CD8-positive, alpha-beta memory T cell (primary cell): ENCODE measurements at places on chromosomes 5 and 9. TPM values are rescaled to one million over a fixed set of nuclear protein-coding genes. Genes with fewer than 3 reads are reported as not detected.

The FYB1 gene
- total RNA-seq, result 75.9 TPM

The FOXI1 gene
- total RNA-seq, result not detected

The TRIM7 gene
- total RNA-seq, result 2.2 TPM

The ANKRD18B gene
- 0.92 TPM for total RNA-seq

The HTR1A gene
- total RNA-seq, result not detected

The MYOZ3 gene
- total RNA-seq, result not detected

The ANKRD34B gene
- not detected for total RNA-seq

The PFN3 gene
- not detected for total RNA-seq

The KIF24 gene
- total RNA-seq, result 6.7 TPM

The SFXN1 gene
- 366 TPM for total RNA-seq

The SMIM32 gene
- total RNA-seq, result not detected

The ANKRD31 gene
- total RNA-seq, result 0.64 TPM

The TRIM36 gene
- total RNA-seq, result 0.58 TPM

The PAM gene
- total RNA-seq, result 59.8 TPM

The IRX2 gene
- not detected for total RNA-seq

The ORM2 gene
- not detected for total RNA-seq

DNA sequence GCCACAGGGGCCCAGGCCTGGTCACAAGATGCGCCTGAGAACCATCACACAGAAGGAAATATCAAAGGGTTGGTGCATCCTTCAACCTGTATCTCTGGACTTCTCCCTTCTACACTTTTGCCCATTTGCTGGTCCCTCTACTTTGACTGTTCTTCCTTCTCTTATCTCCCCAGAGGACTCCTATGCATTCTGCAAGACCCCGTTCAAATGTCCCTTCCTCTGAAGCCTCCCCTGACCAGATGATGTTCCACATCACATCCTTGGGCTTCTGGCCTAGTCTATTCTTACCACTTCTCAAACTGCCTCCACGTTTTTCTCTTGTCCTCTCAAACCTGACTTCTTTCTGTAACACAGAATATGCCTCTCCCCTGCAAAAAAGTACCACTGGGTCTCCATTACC, 34.3 kb downstream of the STK10 start:
- H3K4me3 ChIP-seq, result no peak overlapping the region
- DNase-seq, result no peak
- H3K27ac ChIP-seq, result no peak overlapping the region

GRCh38 chr9:136019041-136019680, 58.0 kb upstream of the UBAC1 start:
- no peak for DNase-seq
- no peak overlapping the region for H3K27ac ChIP-seq
- H3K27me3 ChIP-seq, result no peaks in the 10 kb centered on the region
- H3K36me3 ChIP-seq, result no peaks in the 10 kb centered on the region
- H3K4me3 ChIP-seq, result no peak overlapping the region
- no peaks in the 10 kb centered on the region for H3K4me1 ChIP-seq

GRCh38 chr5:112958093-112959088, 18.2 kb upstream of the DCP2 start:
- H3K36me3 ChIP-seq, result no peaks in the 10 kb centered on the region
- no peak for DNase-seq
- no peaks in the 10 kb centered on the region for H3K27me3 ChIP-seq
- H3K27ac ChIP-seq, result no peak overlapping the region
- H3K4me3 ChIP-seq, result no peak overlapping the region
- H3K4me1 ChIP-seq, result no peaks in the 10 kb centered on the region

GRCh38 chr5:122180863-122181548, 51.7 kb downstream of the ZNF474 start:
- H3K27ac ChIP-seq, result no peak overlapping the region
- DNase-seq, result no peak
- H3K27me3 ChIP-seq, result no peaks in the 10 kb centered on the region
- no peaks in the 10 kb centered on the region for H3K4me1 ChIP-seq
- no peaks in the 10 kb centered on the region for H3K36me3 ChIP-seq

GRCh38 chr9:91379426-91379825, 17.7 kb upstream of the AUH start:
- no peak overlapping the region for H3K4me3 ChIP-seq
- DNase-seq, result no peak
- no peak overlapping the region for H3K27ac ChIP-seq
- H3K27me3 ChIP-seq, result no peaks in the 10 kb centered on the region
- H3K4me1 ChIP-seq, result no peaks in the 10 kb centered on the region
- H3K36me3 ChIP-seq, result no peaks in the 10 kb centered on the region

DNA sequence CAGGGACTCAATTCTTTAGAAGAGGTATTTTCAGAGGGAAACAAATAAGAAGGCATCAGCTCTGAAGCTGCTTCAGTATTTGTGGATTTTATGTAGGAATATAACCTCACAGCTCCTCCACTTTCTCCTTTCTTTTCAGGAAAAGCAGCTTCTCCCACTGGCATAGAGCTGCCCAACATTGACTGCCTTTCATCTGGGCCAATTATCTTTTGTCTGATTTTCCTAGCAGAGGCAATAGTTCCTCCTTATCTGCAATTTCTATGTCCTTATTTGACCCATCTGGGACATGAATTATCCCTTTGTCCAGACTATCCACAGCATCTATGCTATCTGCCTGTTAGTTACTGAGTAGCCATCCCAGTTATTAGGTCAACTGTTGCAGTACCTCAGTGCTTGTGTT, 1671.2 kb upstream of the ACO1 start:
- H3K27ac ChIP-seq, result no peak overlapping the region
- no peaks in the 10 kb centered on the region for H3K27me3 ChIP-seq
- no peaks in the 10 kb centered on the region for H3K4me1 ChIP-seq
- no peaks in the 10 kb centered on the region for H3K36me3 ChIP-seq

GRCh38 chr5:113340537-113340936, 94.3 kb downstream of the TSSK1B start:
- H3K36me3 ChIP-seq, result no peaks in the 10 kb centered on the region
- no peak overlapping the region for H3K27ac ChIP-seq
- H3K4me3 ChIP-seq, result no peak overlapping the region
- no peaks in the 10 kb centered on the region for H3K27me3 ChIP-seq
- DNase-seq, result no peak

DNA sequence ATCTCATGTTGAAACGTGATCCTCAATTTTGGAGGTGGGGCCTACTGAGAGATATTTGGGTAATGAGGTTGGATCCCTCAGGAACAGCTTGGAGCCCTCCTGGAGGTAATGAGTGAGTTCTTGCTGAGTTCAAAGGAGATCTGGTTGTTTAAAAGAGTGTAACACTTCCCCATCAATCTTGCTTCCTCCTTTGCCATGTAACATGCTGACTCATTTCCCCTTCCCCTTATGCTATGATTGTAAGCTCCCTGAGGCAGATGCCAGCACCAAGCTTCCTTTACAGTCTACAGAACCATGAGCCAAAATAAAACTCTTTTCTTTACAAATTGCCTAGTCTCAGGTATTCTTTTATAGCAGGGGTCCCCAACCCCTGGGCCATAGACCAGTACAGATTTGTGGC, 352.3 kb downstream of the SLCO4C1 start:
- H3K27ac ChIP-seq, result no peak overlapping the region
- no peaks in the 10 kb centered on the region for H3K27me3 ChIP-seq
- no peak for DNase-seq
- no peaks in the 10 kb centered on the region for H3K36me3 ChIP-seq
- H3K4me3 ChIP-seq, result no peak overlapping the region

GRCh38 chr9:27659001-27659400, 85.7 kb upstream of the C9orf72 start:
- no peaks in the 10 kb centered on the region for H3K36me3 ChIP-seq
- no peaks in the 10 kb centered on the region for H3K4me1 ChIP-seq
- H3K27me3 ChIP-seq, result no peaks in the 10 kb centered on the region
- H3K4me3 ChIP-seq, result no peak overlapping the region

- no peaks in the 10 kb centered on the region for H3K36me3 ChIP-seq
These were observed 48.7 kb upstream of the PHYKPL start for GRCh38 chr5:178281331-178281730.

DNA sequence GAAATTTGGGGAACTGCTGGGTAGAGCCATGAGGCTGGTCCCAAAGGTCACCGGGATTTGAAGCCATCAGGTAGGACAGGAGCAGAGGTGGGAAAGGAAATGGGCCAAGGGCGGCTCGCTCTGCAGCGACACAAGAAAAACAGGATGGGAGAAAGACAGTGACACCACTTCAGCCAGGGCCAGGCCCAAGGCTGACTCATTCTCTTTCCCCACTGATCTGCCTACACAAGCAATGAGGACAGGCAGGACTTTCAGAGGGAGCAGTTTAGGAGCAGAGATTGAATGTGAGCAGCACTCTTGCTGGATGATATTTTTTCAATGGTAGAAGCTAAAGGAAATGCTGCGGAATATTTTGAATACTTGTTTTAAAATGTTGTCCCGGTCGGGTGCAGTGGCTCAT, 3.5 kb downstream of the RUFY1 start:
- DNase-seq, result no peak
- no peak overlapping the region for H3K27ac ChIP-seq
- no peak overlapping the region for H3K4me3 ChIP-seq

- no peak for DNase-seq
- no peaks in the 10 kb centered on the region for H3K4me1 ChIP-seq
- H3K27me3 ChIP-seq, result no peaks in the 10 kb centered on the region
These were observed 294.6 kb upstream of the PUM3 start for GRCh38 chr9:3138231-3139229.

GRCh38 chr5:146340260-146341081, 1.8 kb downstream of the POU4F3 start:
- no peak for DNase-seq
- H3K27ac ChIP-seq, result no peak overlapping the region
- no peaks in the 10 kb centered on the region for H3K4me1 ChIP-seq

DNA sequence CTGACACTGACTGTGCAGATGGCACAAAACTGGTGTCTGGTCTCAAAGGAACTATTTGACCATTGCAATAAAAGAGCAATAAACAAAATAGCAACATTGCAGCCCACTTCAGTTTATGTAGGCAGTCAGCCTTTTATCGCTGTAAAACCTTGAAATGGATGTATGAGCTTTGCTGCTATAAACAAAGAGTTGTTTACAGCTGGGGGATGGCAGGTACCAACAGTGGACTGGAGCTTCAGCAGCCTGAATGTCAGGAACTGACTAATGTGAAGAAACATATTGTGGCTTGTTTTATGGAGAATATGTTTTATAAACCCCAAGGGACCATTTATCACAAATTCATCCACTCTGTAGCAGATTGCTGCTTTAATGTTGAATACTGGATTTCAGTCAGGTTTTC, 78.0 kb downstream of the PTPRD start:
- H3K4me3 ChIP-seq, result no peak overlapping the region
- H3K4me1 ChIP-seq, result no peaks in the 10 kb centered on the region
- H3K27ac ChIP-seq, result no peak overlapping the region
- no peak for DNase-seq
- no peaks in the 10 kb centered on the region for H3K36me3 ChIP-seq

GRCh38 chr5:95763941-95764340, 32.8 kb downstream of the RHOBTB3 start:
- peaks cover 25% of the 10 kb centered on the region for H3K4me1 ChIP-seq
- no peaks in the 10 kb centered on the region for H3K36me3 ChIP-seq
- H3K27me3 ChIP-seq, result no peaks in the 10 kb centered on the region
- DNase-seq, result no peak
- no peak overlapping the region for H3K27ac ChIP-seq

GRCh38 chr5:2039180-2039531, 156.4 kb upstream of the IRX4 start:
- no peaks in the 10 kb centered on the region for H3K27me3 ChIP-seq
- no peaks in the 10 kb centered on the region for H3K4me1 ChIP-seq
- DNase-seq, result no peak

GRCh38 chr9:120946259-120946658, 19.7 kb upstream of the TRAF1 start:
- no peak overlapping the region for H3K27ac ChIP-seq
- no peaks in the 10 kb centered on the region for H3K4me1 ChIP-seq
- DNase-seq, result no peak
- no peak overlapping the region for H3K4me3 ChIP-seq
- H3K27me3 ChIP-seq, result no peaks in the 10 kb centered on the region

DNA sequence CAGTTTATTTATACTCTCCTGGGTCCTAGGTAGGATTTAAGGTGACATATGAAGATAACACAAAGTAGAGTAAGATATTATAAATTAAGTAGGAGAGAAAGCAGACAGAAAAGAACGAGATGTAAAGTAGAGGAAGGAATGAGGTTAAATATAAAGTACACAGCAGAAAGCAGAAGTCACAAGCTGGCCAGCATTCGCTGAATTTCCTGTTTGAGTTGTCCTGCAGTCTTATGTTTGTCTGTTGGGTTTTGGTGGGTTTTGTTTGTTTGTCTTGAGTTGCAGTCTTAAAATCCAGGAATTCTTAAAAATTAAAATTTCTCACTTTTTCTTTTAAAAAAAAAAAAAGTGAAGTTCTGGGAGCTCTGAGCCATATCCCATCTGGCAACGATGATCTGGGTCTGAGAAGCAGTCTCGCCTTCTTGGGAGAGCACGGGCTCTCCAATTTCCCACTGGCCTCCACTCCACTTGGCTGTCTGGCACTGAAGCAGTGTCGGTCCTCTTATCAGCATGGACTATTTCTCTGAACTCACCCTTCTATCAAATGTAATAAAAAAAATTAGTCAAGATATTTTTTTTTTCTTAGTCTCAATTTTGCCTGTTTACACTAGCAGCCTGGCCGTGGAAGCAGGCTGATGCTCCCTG, 2.0 kb downstream of the S100Z start:
- no peak overlapping the region for H3K27ac ChIP-seq
- H3K27me3 ChIP-seq, result no peaks in the 10 kb centered on the region
- no peaks in the 10 kb centered on the region for H3K36me3 ChIP-seq

DNA sequence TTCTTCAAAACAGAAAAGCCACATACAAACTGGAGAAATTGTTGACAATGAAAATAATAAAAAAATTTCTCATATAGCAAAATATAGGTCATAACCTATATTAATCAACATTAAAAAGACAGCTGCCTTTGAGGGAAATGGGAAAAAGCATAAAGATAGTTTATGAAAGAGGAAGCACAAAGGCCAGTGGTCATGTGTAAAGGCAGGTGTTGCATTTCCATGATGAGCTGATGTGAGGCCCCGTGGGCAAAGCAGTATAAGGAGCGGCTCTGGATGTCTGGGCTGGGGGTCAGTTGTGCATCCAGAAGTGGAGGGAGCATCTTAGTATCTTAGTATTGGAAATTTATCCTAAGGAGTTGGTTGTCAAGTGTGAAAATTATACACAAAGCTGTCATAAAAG, 18.3 kb downstream of the NDUFS6 start:
- no peaks in the 10 kb centered on the region for H3K27me3 ChIP-seq
- no peaks in the 10 kb centered on the region for H3K4me1 ChIP-seq
- peaks cover 26% of the 10 kb centered on the region for H3K36me3 ChIP-seq
- no peak overlapping the region for H3K27ac ChIP-seq
- no peak for DNase-seq
- no peak overlapping the region for H3K4me3 ChIP-seq

DNA sequence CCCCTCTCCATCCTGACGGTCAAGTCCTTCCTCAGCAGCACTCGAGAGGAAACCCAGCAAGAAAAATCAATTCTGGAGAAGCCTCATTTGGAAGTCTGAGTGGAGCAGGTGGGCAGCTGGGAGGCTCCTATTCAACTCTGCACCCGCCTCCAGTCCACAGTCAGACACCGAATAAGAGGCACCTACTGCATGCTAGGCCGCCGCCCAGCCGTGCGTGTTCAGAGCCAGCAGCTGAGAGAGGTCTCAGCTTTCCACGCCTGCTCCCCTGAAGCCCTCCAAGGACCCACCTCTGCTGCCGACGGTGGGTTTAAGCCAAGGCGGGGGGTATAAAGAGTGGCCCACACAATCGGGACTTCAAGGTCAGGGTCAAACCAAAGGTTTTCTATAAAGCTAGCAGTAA, 41.9 kb downstream of the VAV2 start:
- H3K27ac ChIP-seq, result no peak overlapping the region
- no peak for DNase-seq
- H3K36me3 ChIP-seq, result no peaks in the 10 kb centered on the region
- H3K27me3 ChIP-seq, result no peaks in the 10 kb centered on the region

GRCh38 chr5:178514851-178515418, 75.3 kb downstream of the COL23A1 start:
- DNase-seq, result no peak
- H3K4me1 ChIP-seq, result no peaks in the 10 kb centered on the region
- H3K36me3 ChIP-seq, result no peaks in the 10 kb centered on the region
- peaks cover 5% of the 10 kb centered on the region for H3K27me3 ChIP-seq
